ENCODE measurements at places on chromosomes 2 and 18.
A peak's percentile ranks its signal among the peaks of the same experiment; 100 is the strongest.

DNA sequence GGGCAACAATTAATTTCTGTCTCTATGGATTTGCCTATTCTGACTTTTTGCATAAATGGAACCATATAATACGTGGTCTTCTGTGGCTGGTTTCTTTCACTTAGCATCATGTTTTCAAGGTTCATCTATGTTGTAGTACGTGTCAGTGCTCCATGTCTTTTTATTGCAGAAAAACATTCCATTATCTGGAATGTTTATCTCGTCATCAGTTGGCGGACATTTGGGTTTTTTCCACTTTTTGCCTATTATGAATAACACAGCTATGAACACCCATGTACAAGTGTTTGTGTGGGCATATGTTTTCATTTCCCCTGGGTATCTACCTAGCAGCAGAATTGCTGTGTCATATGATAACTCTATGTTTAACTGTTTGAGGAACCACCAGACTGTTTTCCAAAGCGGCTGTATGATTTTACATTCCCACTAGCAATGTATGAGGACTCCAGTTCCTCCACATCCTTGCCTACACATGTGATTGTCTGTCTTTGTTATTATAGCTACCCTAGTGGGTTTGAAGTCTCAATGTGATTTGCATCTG lies 49.9 kb downstream of the MYO7B start:
- DNase-seq: no peak

DNA sequence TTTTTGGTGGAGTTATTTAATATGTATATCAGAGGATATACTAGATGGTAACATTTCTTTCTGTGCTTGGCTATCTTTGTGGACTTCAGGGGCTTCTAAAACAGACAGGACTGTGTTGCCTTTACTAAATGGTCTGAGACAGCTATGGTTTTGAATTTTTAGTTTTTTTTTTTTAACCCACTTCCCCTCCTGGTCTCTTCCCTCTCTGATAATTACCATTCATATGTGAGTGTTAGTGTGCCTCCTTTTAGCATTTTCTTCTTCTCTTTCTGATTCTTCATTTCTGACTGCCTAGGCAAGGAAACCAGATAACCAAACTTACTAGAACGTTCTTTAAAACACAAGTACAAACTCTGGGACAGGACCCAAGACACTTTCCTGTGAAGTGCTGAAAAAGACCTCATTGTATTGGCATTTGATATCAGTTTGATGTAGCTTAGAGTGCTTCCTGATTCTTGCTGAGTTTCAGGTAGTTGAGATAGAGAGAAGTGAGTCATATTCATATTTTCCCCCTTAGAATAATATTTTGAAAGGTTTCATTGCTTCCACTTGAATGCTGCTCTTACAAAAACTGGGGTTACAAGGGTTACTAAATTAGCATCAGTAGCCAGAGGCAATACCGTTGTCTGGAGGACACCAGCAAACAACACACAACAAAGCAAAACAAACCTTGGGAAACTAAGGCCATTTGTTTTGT lies 52.7 kb downstream of the SMAD4 start:
- DNase-seq: no peak

DNA sequence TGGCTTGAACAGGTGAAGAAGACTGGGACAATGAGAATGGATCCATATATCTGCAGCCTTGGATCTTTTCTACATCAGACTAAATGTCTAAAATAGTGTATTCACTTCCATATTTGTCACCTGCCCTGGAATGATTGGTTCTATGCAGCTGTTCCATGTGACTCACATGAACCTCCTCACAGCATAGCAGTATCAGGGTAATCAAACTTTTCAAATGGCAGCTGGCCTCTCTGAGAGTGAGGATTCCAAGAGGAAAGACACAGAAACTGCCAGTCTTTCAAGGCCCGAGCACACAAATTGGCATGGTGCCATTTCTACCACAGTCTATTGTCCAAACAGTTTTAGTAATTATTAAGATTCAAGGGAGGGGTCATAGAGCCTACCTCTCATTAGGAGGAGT lies 859.3 kb downstream of the BCL11A start:
- no peak for DNase-seq

- no peak for DNase-seq
Observed at GRCh38 chr2:104416339-104417000, 437.4 kb upstream of the POU3F3 start.

DNA sequence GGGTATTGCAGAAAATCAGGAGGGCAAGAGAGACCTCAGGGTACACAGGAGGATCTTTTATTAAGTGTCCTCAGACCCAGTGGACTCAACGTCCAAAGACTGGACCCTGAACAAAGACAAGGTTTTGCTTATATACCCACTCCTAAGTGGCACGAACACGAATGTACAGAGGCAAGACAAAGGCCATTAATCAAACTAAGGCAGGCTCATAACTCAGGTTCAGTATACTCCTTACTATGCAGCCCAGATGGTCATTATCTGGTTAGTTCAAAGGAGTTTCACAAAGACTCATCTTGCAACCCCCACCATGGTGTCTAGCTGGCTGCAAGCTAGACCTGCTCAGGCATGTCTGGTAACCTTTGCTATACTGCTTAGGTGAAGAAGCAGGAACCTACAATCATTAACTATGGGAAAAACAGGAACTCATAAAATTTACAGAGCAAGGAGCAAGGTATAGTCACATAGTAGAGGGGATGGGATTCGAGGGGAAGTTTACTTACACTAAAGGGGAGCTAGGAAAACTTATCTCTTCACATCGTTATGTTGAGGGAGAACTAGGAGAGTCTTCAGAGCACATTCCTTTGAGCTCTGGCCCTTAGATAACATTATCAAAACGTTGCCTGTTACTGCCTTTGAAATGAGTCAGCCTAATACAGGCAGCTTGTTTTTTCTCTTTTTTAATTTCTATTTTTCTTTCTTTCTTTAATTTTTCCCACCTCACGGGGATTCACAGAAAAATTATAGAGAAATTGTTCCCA lies 33.9 kb downstream of the SLC4A3 start:
- DNase-seq: no peak

DNA sequence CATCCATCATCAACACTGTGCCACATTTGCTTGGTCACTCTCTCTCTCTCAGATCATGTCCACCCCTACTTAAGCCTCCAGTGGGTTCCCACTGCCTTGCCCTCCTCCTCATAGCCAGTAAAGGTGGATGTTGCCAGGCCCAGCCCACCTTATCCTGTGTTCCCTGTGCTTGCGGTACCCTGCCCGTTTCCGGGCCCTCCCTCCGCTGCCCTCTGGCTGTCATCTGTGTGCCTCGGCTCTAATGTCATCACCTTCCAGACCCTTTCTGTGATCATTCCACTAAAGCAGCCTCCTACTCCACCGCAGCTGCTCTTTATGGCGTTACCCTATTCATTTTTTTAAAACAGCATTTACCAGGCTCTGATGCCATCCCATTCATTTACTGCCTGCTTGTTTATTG lies 305.7 kb upstream of the SKOR2 start:
- no peak for DNase-seq

DNA sequence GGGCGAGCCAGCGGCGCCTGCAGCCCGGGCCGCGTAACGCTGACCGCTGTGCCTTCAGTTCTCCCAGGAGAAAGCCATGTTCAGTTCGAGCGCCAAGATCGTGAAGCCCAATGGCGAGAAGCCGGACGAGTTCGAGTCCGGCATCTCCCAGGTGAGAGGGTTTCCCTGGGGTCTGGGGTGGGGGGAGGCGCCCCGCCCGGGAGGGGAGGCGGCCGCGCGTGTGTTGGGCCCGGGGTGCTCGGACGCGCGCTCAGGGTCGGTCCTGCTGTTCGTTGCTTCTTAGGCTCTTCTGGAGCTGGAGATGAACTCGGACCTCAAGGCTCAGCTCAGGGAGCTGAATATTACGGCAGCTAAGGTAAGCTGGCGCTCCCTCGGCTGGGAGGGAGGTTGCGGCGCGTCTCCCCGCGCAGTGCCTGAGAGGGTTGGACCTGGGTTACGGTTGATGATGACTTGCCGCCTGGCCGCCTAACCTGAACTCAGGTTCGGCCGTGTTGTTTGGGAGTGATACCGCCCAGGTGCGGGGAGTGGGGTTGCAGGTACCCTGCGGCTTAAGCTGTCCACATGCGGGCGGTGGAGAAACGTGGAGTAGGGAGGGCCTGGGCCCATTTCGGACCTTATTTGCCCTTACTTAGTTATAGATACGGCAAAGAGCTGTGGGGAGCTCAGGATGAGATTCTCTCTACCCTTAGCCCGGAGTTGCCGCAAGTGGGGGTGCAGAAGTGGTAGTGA lies 638 bp downstream of the RPS7 start:
- DNase-seq: peak; percentile 3

- no peak for DNase-seq
Observed at GRCh38 chr2:233819884-233820773, 34.2 kb downstream of the HJURP start.

DNA sequence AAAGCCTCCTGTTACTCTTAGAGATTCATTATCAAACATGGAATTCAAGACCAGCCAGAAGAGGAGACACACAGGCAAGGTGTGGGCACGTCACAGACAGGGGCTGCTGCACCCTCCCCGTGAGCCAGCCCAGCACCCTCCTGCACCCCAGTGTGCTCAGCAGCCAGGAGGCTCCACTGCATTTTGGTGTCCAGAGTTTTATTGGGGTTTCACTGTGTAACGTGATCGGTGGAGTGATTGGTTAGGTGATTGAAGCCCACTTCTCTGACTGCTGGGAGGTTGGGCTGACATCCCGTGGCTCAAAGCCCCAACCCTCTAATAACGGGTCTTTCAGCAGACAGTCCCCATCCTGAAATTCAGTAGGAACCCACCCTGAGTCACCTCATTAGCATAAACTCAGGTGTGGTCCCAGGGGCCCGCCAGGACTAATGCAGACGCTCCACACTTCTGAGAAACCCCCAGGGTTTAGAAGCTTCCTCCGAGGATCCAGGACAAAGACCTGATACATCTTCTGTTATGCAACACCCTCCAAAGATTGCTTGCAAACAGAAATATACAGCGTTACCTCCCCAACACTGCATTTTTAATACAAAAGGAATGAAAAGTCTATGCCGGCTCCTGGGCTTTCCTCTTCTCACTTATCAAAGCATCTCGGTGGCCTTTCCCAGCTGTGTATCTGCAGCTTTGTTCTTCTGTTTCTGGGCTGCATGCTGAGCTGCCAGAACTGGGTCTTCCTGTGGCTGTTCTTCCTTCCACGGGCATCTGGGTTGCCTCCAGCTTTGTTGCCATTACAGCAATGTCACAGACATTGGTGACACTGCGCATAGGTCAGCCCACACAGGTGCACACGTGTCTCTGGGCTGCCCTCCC lies 43.7 kb upstream of the SNED1 start:
- DNase-seq: no peak

DNA sequence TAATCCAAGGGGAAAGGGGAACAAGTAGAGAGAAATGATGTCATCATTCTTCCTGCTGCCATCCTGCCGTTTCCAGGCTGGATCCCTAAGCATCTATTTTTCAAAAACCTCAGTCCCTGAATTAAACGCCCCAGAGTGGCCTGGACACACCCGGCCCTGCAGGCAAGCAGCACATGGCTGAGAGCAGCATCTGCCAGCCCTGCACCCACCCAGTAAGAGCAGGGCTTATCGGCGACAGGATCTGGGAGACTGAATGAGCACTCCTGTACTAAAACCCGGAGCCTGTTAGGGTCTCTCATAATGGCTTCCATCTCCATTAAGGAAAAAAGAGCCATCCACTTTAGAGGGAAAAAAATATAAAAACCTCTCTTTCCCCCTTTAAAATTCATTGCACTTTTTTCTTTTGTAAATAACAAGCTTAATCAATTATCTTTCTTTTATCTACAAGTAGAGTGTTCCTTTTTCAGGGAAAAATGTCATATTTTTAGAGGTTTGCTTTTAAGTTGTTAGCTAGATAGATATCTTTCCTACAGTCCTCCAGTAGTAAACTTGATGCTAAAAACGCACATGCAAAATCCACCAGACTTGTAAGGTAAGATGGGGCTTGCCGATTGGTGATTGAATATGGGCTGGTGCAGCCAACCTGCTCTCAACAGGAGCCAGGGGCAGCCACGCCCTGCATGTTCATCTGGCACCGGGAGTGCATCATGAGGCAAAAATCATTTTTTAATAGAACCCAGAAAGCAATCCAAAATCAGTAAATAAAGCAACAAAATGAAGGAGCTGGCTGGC lies 457.8 kb downstream of the EIPR1 start:
- no peak for DNase-seq

DNA sequence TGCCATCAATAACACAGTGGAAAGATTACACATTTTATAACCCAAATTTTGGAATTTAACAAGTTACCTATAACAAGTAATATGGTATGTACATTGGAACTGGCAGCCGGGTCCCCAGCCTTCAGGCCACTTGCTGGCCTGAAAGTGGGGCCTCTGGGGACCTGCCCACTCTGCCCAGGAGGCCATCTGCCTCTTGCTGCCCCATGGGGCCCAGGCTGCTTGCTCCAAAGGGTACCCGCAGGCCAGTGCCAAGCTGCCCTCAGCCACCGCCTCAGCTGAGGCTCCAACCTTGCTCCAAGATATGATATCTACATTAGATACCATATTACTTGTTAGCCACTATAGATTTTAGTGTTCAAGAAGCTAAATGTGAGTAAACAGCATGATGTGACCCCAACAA lies 120.8 kb upstream of the TMEFF2 start:
- DNase-seq: no peak

GRCh38 chr2:113847144-113847543 lies 42.7 kb upstream of the ACTR3 start:
- peak; percentile 51 for DNase-seq

GRCh38 chr2:101972621-101973434 lies 18.9 kb upstream of the IL1R2 start:
- peak; percentile 98 for DNase-seq

DNA sequence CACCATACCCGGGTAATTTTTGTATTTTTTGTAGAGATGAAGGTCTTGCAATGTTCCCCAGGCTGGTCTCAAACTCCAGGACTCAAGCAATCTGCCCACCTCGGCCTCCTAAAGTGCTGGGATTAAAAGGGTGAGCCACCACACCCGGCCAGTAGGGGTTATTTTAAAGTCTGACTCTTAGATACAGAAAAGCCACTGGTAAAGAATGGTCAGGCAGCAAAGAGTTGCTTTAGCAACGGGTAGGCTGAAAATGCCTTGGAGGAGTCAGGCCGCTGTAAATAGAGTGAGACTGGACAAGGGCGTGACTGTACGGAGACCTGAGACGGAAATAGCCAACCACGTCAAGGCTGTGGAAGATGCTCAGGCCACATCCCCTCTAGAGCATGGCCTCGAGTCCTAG lies 54.2 kb downstream of the ACKR3 start:
- no peak for DNase-seq

GRCh38 chr2:234095301-234095700 lies 44.8 kb downstream of the SPP2 start:
- DNase-seq: no peak

- no peak for DNase-seq
Observed at GRCh38 chr18:40048886-40049650, 1906.0 kb upstream of the PIK3C3 start.

GRCh38 chr2:231709636-231709980 lies 1.3 kb downstream of the PTMA start:
- DNase-seq: peak; percentile 18
